H9 (cell line): ENCODE measurements at places on chromosomes 7 and 10. TPM values are rescaled to one million over a fixed set of nuclear protein-coding genes. Genes with fewer than 3 reads are reported as not detected.

GRCh38 chr10:80414142-80414895 lies 6.0 kb downstream of the PRXL2A start:
- no peak for DNase-seq

- DNase-seq = no peak
Measured at GRCh38 chr10:14873090-14873760, 5.4 kb upstream of the SUV39H2 start.

DMBT1 gene
- 0.04 TPM in 1 of 2 replicates, not detected in the other for total RNA-seq

BMPER gene
- total RNA-seq = 0.20 and 0.57 TPM in 2 replicates

TMEM225B gene
- total RNA-seq = 0.44 TPM in 1 of 2 replicates, not detected in the other

- DNase-seq = peak; percentile 69
Measured at GRCh38 chr7:130441408-130441869, 623 bp upstream of the CEP41 start.

POLR3A gene
- 37.6 and 38.0 TPM in 2 replicates for total RNA-seq

GRCh38 chr7:72309476-72309875 lies 102.7 kb downstream of the CALN1 start:
- DNase-seq = no peak

ASB10 gene
- total RNA-seq = not detected in 2 replicates

DNA sequence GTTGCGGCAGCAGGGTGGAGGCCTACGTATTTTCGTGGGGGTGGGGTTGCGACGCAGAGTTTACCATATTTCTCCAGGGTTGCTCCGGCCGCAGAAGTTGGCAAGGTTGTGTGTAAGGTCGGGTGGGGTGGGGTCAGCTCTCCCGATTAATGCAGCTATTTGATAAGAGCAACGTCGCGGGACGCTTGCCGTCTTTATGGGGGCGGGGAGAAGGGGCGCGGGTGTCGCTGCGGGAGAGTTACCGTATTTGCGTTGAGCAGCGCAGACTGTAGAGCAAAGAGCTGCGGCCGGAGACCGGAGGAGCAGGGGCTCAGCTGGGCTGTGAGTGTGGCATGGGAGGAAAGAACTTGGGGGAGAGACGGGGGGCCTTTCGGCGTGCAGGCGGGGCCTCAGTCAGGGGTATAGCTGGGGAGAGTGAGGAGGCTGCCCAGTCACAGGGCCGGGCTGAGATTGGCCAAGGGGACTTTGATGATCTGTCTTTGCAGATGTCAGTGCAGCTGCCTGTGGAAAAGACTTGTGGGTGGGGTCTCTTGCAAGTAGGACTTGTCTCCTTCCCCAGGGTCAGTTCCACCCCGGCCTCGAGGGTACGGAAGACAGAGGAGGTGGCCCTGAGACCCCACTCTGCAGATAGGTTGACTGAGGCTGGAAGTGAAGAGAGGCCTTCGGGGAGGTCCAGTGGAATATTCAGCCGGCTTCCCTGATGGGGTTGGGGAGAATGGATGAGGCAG lies 26.6 kb downstream of the ZNF775 start:
- peak; percentile 64 for DNase-seq

DNA sequence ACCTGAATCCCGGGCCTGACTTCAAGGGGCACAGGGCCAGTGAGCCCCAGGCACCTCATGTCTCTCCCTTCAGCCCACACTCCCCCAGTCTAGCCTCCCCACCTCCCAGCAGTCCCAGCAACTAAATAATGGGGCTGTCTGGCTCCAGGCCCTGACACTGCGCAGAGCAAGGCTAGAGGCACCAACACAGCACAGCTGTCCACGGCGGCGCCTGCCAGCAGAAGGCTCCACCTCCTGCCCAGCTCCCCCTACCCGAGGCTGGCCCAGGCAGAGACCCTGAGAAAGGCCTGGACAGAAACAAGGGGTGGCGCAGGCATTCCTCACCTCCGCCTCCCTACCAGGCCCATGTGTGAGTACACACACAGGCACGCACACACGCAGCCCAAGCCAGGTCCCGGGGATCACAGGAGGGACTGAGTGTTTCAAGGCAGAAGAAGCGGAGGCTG lies 6.1 kb downstream of the KCNH2 start:
- DNase-seq = no peak

KIAA1549 gene
- 11.4 and 11.9 TPM in 2 replicates for total RNA-seq

DNA sequence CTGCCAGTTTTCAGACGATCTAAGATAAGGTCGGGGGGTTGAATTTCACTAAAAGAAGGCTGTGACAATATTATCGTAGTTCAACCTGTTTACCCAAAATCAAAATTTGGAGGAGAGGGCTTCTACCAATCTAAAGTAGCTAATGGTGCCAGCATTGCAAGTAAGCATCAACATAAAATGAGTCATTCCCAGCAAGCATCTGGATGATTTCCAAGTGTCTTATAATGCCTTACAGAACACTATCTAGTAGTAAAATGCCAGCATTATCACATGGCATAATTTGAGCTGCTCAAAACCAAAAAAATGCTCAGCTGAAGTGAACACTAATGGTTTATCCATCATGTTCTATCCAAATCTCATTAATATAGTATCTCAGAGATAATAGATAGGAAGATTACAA lies 1193.9 kb downstream of the DNAJB9 start:
- DNase-seq = no peak

CCDC71L gene
- total RNA-seq = 12.8 and 13.7 TPM in 2 replicates

DNA sequence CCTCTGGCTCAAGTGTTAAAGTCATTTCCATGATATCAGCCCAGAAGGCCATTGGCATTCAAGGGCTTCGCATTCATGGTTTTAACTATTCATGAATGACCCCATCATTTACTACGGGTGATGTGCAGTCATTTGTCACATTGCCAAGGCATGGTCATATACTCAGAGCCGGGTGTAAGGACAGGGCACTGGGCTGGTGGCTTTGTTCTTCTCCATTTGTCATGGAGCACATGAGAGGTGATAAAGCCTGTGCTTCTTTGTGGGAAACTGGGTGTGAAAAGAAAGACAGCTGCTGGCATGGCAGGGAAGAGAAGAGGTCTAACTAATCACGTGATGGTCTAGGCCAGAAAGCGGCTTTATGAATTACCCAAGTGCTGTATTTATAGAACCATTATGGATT lies 132.2 kb upstream of the PLXNA4 start:
- no peak for DNase-seq

- no peak for DNase-seq
Measured at GRCh38 chr7:19715499-19715898, 6.7 kb upstream of the POLR1F start.

GRCh38 chr10:89547853-89548513 lies 12.6 kb upstream of the SLC16A12 start:
- no peak for DNase-seq

INA gene
- 14.0 and 14.3 TPM in 2 replicates for total RNA-seq

CALY gene
- 1.9 and 2.9 TPM in 2 replicates for total RNA-seq

ANKRD16 gene
- total RNA-seq = 9.2 and 11.4 TPM in 2 replicates

WNT2 gene
- not detected in 2 replicates for total RNA-seq

STEAP4 gene
- total RNA-seq = not detected in 2 replicates

FXYD4 gene
- total RNA-seq = not detected in 2 replicates

IGF2BP3 gene
- 180 and 197 TPM in 2 replicates for total RNA-seq

- no peak for DNase-seq
Measured at GRCh38 chr10:90337316-90337715, 520.5 kb downstream of the HTR7 start.

DNA sequence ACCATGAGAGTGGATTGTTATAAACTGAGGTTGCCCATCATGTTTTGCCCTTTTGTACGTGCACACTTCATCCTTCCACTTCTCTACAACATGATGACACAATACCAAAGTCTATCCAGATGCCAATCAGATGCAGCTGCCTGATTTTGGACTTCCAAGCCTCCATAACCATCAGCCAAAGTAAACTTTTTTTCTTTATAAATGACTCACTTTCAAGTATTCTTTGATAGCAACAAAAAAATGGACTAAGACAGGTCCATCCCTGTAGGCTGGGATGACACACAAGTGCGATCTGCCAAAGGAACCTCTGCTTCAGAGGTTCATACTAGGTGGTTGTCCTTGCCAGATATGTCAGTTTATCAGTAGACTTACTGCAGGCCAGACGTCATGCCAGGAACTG lies 320.2 kb upstream of the FZD1 start:
- no peak for DNase-seq

DNA sequence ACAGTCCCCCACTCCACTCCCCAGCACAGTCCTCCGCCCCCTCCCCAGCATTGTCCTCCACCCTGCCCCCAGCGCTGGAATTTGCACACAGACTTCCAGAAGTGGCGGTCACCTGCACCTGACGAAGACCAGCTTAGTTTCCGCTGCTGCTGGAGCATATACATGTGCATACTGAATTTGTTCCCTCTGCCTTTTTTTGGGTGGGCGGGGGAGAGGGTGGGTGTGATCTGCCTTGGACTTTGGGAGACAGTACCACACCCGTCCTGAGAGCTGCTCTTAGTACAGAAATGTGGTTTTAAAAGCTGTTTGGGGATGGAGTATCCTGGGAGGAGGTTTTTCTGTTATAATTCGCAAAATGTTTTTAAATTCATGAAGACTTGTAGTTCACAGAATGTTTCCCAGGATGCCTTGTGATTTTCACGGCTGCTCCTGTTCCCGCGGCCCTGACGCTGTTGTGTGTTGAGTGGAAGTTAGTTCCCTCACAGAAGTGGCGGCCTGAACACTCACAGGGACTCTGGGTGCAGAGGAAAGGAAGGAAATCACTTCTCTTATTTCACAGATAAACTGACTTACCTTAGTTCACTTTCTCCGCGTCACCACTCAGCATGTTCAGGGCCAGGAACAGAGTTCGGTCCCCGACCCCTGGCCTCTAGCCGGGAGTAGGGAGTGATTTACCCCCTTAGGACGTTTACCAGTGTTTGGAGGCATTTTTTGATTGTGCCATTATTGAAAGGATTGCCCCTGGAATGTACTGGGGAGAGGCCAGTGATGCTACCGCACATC lies 18.6 kb downstream of the PFKP start:
- no peak for DNase-seq

DNA sequence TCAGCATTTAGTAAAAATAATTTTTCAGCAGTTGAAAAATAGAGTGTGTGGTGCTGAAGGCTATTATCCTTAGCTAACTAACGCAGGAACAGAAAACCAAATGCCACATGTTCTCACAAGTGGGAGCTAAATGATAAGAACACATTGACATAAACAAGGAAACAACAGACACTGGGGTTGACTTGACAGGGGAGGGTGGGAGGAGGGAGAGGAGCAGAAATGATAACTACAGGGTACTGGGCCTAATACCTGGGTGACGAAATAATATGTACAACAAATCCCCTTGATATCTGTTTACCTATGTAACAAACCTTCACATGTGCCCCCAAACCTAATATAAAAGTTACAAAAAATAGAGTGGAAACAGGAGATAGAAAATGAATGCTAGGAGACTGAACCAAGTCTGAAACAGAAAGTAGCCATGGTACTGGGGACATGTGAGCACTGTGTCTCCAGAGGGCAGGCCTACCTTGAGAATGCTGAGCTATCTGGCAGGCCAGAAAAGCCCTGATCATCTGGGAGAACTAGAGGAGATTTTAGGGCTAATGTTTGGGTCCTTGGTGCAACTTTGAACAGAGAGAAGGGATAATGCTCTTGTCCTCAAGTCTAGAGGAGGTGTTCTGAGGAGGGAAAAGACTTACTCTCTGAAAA lies 4.7 kb upstream of the EFCAB10 start:
- DNase-seq = no peak

GPR85 gene
- not detected in 2 replicates for total RNA-seq

GRCh38 chr10:98338318-98338717 lies 70.3 kb upstream of the LOXL4 start:
- DNase-seq = no peak

FAM13C gene
- 0.31 and 0.39 TPM in 2 replicates for total RNA-seq

CYP26A1 gene
- total RNA-seq = 70.4 and 72.1 TPM in 2 replicates

MCM10 gene
- total RNA-seq = 63.9 and 67.4 TPM in 2 replicates

DNA sequence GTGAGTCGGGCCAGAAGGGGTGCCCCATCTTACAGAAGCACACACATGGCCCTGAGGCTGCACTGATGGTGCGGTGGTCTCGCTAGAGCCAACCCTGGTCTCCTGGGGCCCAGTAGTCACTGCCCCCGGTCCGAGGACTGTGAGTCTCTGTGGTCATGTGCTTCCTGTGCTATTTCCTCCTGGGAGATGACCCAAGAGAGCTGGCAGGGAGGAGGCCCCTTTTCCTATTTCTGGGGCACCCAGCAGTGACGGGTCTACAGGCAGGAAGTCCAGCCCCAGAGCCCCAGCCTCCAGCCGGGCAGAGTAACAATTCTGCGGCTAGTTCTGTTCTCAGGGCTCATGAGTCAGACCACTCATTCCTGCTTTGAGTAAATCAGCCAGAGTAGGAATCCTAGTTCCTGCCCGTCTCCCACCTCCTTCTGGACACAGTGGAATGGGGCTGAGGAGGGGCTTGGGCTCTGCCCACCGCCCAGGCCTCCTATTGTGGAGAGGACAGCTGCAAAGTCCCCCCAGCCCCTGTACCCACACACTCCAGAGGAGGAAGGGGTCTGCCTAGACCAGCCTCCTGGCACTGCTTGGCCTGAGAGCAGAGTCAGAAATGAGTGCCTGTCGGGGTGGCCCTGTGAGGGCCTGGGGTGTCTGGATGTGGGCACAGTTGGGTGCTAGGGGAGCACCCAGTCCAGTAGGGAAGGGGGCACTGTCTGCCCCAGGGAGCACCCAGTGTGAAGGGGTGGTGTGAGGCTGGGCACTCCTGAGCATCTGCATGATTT lies 80.5 kb upstream of the PPIF start:
- DNase-seq = no peak

OR13A1 gene
- 0.13 and 0.15 TPM in 2 replicates for total RNA-seq

DNA sequence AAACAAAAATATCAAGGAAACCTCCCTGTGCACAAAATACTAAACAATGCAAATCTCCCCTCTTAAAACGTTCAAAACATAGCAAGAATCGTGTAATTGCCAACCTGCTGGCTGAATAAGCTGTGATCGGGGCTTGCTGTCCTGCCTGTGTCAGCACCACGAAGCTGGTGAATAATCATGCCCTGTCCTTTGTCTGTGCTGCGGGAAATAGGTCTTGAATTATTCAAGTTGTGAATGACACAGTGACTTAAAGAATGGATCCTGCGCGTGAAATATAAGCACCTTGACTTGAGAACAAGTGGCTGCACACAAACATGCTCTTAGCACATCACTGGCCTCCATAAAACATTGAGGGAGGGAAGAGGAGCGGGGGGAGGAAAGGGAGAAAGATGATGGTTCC lies 130.2 kb downstream of the OAT start:
- no peak for DNase-seq

GRCh38 chr10:79202188-79203013 lies 133.6 kb downstream of the ZMIZ1 start:
- DNase-seq = peak; percentile 69

DNA sequence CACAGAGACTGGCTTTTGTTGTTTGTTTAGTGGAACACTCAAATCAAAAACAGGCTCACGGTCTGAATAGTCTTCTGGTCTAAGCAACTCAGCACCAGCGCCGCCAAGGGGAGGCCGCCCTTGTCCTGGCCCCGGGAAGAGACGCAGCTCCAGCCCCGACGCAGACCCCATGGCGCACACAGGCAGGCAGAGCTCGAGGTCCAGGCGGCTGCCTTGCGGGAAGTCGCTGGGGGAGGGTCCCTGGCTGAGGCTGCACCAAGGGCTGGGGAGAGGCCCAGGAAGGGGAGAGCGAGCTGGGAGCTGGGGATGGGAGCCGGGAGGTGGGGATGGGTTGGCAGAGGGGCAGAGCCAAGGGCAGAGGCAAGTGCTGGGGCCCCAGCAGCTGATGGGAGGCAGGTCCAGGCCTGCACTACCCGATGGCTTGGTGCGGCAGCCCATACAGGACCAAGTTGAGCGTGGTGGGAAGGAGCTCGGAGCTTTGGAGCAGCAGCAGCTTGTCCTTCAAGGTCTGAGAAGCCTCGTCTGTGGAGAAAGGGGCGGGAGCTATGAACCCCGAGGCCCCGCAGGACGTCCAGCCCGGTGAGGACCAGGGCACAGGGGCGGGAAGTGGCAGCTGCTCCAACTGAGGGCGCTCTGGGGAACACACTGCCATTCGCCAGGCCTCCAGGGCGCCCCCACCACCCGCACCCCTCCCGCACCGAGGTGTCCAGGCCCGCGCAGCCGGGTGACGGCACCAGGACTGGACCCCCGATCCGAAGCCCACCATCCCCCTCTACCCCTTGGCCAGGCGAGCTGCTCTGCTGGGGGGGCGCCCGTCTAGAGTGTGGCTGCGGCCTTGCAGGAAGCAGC lies 22.7 kb upstream of the NKX6-2 start:
- DNase-seq = no peak
